ENCODE measurements at places on chromosomes 5 and 9. TPM values are rescaled to one million over a fixed set of nuclear protein-coding genes. Genes with fewer than 3 reads are reported as not detected.

The PKD2L2 gene
- not detected for total RNA-seq

The EGR1 gene
- total RNA-seq, result 1.6 TPM

The LHFPL2 gene
- 42.8 TPM for total RNA-seq

The PARP8 gene
- total RNA-seq, result 8.2 TPM

The CFAP90 gene
- total RNA-seq, result not detected

The PLAC8L1 gene
- total RNA-seq, result not detected

The SPATA6L gene
- 1.2 TPM for total RNA-seq

DNA sequence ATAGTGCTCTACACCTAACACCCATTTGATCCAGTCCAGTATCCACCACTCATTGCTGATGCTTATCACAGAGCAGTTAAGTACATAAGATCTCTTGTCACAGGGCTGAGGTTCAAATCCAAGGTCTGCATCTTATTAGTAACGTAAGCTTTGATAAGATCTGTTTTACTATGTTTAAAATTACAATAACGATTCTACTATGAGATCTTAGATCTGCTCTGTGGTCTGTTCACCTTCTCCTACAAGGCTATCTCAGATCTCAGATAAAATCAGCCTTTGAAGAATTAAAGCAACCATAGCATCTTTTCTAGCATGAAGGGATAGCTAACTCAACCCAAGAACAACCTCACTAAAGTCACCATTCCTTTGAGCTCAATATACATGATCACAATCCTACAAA lies 431.0 kb upstream of the RORB start:
- no peak for DNase-seq

DNA sequence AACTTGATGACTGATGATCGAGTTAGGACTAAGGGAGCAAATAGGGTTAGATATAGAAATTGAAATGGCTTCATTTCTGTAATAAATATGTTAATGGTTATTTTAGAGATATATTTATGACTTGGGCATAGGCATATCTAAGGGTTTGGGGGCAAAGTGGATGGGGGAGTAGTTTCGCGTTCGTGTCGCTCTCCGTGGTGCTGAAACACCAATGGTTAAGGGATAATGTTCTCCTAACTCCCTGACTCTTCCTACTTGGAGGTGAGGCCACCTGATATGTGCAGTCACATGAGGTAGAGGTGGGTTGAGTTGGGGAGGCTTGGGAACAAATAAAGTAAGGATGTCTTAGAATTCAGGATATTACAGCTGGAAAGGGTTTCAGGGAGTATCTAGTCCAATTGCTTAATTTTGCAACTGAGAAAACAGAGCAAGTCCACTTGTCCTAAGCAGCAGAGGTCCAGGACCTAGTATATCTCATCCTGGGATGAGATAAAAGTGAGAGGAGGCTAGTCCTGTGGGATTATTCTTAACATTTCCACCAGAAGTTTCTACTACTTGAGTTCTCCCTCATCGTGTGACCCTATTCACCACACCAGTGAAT lies 44.0 kb upstream of the MAP1B start:
- DNase-seq, result peak; percentile 41

DNA sequence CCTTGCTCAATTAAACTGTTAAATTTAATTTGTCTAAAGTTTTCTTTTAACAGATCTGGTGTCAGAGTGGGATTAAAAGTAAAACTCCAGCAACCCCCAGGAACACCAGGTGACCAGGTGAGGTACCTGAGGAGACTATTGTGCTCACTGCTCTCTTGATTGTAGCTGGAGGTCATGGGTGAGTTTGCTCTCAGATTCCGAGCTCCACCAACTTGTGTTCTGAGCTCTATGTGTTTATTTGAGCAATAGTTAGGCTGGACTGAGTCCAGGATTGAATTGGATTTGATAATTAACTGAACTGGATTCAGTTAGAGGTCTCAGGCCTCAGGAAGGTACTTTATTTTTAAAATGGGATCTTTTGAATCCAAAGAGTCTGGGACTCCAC lies 17.9 kb upstream of the SCGB3A2 start:
- DNase-seq, result no peak

DNA sequence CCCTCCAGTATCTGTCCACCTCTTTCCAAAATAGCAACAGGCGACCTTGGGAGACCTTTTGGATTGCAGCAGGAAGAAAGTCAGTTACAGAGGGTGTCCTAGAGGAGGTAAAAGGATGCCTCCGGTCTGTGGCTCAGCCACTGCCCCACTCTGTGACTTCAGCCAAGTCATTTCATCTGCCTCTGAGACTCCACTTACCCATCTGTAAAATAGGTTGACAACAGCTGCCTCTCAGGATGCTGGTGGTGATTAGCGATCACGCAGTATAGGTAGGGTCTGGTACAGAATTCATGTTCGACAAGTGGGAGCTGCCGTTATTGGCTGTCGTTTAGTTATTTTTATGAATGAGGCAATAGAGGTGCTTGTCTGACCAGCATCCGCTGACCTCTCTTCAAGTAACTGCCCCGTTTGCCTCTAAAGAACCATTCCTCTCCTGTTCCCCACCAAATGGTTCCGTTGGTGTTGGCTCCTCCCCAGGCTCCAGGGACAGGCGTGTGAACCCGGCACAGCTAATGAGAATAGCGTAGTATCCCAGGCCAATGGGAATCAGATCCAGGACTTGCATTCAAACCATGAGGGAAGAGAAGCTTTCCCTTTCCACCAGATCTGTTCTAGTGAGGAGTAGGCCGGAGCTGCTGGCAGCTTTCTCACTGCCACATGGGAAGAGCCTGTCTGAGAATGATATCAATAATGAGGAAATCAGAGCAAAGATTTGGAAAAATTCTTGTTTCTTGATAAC lies 64.1 kb downstream of the SMIM23 start:
- no peak for DNase-seq

GRCh38 chr5:73638344-73639095 lies 12.5 kb downstream of the ARHGEF28 start:
- DNase-seq, result peak; percentile 87

- no peak for DNase-seq
Measured at GRCh38 chr5:143322176-143322575, 81.3 kb downstream of the NR3C1 start.

All from fibroblast of the aortic adventitia (primary cell).